Activated CD4-positive, alpha-beta T cell treated with anti-CD3 and anti-CD28 coated beads for 4 hours (primary cell): ENCODE measurements at places on chromosomes 3 and 15.
A peak's percentile ranks its signal among the peaks of the same experiment; 100 is the strongest.

DNA sequence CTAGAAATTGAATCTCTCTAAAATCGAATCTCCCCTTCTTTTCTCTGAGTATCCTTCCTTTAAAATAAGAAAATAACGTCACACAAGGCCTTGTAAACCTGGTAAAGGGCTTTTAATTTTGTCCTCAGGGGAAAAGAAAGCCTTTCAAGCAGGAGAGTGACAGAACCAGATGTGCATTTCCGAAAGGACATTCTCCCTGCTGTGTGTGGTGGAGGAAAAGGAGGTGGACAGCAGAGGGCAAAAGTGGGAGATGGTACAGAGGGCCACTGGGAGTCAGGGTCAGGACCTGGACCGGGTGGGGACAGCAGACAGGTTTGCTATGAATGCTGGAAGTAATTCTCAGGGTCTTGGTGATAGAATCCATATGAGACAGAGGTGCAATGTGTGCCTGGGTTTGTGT is 127.6 kb downstream of the RORA start:
- DNase-seq: no peak

- DNase-seq: no peak
These were observed 26.9 kb downstream of the PHC3 start for GRCh38 chr3:170154569-170155143.

DNA sequence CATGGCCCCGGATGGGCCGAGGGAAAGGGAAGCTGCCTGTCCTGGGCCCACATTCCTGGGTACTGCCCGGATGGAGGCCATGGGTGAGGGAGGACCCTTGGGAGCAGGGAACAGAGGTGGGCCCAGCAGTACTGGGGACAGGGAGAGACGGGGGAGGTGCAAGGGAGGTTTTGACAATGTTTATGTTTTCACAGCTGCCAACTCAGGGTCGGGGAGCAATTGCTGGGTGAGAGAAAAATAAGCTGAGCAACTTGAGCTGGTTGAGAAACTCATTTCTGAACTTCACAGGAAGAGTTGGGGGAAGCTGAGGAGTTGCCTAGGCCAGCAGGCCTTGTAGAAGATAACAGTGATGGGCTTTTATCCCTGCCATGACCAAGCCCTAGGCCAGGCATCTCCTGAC is 11.1 kb upstream of the TSPAN3 start:
- no peak for DNase-seq

DNA sequence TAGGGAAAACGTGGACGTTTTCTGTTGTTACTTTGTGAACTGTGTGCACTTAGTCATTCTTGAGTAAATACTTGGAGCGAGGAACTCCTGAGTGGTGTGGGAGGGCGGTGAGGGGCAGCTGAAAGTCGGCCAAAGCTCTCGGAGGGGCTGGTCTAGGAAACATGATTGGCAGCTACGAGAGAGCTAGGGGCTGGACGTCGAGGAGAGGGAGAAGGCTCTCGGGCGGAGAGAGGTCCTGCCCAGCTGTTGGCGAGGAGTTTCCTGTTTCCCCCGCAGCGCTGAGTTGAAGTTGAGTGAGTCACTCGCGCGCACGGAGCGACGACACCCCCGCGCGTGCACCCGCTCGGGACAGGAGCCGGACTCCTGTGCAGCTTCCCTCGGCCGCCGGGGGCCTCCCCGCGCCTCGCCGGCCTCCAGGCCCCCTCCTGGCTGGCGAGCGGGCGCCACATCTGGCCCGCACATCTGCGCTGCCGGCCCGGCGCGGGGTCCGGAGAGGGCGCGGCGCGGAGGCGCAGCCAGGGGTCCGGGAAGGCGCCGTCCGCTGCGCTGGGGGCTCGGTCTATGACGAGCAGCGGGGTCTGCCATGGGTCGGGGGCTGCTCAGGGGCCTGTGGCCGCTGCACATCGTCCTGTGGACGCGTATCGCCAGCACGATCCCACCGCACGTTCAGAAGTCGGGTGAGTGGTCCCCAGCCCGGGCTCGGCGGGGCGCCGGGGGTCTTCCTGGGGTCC is at the start of gene TGFBR2:
TGFBR2 (plus strand) TSS at position 301 of the 731 bp plus-strand sequence; CDS start at position 584, 283 bp downstream.
- peak; percentile 87 for DNase-seq

- no peak for DNase-seq
These were observed 74.6 kb downstream of the CNTN3 start for GRCh38 chr3:74539876-74540275.

- no peak for DNase-seq
These were observed 57.4 kb downstream of the POMGNT2 start for GRCh38 chr3:43048470-43048869.

GRCh38 chr3:73140772-73141442 is 79.4 kb downstream of the EBLN2 start:
- no peak for DNase-seq

DNA sequence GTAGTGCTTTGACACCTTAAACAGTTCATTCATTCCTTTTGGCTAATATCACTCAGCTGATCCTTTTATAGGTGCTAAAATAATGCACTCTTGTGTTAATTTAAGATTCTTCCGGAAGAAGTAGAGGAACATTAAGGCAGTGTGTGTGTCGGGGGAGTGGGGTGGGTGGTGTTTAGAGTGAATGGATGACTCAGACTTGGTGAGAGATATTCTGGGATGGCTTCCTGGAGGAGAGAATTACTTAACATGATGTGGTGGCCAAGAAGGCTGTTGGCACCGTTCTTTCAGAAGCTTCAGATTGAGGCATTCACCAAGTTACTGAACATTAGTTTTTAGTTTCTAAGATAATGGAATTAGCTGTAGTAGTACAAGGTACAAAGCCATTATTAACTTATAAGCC is 125.6 kb upstream of the ROPN1 start:
- no peak for DNase-seq

DNA sequence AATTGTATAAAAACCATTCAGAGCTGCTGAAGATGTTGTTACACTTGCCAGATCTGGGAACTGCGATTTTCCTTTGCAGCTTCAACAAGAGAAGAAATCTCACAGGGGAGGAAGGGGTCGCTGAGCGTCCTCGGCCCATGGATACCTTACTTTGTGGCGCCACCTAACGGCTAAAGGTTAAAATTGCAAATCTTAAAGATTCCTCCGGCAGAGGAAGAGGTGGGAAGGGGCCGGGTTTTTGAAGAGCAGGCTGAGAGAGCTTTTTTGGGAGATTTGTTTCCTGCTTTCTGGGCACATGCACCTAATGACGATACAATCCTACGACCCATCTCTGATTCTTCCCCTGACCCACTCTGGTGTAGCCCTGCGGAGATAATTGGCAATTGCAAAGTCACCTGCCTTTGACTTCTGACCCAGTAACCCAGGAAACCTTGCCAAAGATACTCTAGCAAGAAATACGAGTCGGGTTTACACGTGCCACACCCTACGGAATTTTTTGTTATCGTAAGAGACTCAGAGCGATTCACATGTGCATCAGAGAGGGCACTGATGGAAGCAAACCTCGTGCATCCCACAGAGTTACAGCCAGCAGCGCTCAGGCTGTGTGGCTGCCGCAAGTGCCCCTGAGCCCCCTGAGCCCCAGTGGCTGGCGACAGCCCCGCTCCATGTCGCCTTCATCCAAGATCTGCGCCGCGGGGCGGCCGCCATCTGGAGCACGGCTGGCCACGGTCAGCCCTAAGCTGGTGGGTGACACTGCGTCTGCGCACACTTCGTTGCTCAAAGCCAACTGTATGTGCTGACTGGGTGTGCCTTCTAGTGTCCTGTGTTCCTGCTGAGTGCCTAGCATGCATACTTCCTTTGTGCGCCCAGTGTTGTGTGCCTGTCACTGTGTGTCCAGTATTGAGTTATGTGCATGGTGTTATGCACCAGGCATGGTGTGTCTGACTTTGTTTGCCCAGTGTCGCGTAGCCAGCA is 55.2 kb upstream of the CHRNA7 start:
- no peak for DNase-seq

DNA sequence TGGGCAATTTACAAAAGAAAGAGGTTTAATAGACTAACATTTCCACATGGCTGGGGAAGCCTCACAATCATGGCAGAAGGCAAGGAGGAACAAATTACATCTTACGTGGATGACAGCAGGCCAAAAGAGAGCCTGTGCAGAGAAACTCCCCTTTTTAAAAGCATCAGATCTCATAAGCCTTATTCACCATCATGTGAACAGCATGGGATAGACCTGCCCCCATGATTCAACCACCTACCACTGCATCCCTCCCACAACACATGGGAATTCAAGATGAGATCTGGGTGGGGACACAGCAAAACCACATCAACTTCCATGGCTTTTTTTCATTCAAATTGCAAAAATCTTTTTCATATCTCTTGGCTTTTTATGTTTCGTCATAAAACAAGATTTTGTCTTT is 67.6 kb upstream of the GADL1 start:
- no peak for DNase-seq

DNA sequence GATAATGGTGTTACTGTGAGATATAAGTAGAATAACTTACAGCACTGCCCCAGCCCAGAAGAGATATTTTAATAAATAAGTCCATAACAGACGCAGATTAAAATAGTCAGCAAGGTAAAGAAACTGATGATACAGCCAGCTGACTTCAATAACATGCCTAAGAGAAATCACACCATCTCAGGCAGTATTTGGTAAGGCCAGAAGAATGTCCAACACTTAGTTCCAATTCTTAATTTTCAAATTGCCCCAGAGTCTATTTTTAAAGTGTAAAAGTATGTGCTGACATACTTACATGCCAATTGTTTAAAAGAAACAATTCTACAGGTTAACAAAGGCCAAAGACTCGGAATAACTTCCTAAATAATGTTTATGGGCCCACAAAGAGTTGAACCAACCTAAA is 1.6 kb downstream of the GNB4 start:
- no peak for DNase-seq

GRCh38 chr15:33701304-33701696 is 267.0 kb upstream of the CHRM5 start:
- no peak for DNase-seq

DNA sequence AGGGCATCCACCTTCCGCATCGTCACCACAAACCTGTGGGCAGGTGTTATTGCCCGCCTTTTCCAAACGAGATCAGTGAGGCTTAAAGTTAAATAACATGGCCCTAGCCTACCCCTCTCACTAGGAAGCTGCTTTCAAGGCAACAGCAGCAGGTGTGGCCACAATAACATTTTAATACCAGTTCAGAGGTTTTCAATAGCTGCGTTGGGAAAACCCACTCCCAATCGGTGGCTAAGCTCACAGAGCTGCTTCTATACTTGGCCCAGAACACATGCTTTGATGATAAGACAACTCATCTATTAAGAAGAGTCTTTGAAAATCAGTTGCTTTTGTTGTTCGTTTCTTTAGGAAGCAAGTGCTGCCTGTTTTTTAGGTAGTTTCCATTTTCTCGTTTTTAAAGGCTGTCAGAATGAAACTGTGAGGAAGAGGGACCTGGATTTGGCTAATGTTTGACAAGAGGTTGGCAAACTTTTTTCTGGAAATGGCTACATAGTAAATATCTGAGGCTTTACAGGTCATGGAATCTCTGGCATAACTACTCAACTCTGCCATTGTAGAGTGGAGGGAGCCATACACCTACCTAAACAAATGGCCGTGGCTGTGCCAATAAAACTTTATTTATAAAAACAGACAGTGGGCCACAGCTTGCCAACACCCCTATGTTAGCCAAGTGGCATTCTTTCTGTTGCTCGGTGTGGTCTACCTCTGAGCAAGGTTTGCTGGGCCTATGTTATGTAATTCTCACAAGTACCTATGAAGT is 179.6 kb downstream of the FEZF2 start:
- no peak for DNase-seq

- no peak for DNase-seq
These were observed 25.2 kb downstream of the CYFIP1 start for GRCh38 chr15:22954798-22955543.

- DNase-seq: no peak
These were observed 425.3 kb upstream of the TGFBR2 start for GRCh38 chr3:30181178-30181465.

GRCh38 chr3:41327718-41328117 is 128.4 kb downstream of the CTNNB1 start:
- no peak for DNase-seq
